Left ventricle myocardium inferior (tissue), 1 donor: ENCODE measurements at places on chromosomes 6 and 20. TPM values are rescaled to one million over a fixed set of nuclear protein-coding genes. Genes with fewer than 3 reads are reported as not detected.

DNA sequence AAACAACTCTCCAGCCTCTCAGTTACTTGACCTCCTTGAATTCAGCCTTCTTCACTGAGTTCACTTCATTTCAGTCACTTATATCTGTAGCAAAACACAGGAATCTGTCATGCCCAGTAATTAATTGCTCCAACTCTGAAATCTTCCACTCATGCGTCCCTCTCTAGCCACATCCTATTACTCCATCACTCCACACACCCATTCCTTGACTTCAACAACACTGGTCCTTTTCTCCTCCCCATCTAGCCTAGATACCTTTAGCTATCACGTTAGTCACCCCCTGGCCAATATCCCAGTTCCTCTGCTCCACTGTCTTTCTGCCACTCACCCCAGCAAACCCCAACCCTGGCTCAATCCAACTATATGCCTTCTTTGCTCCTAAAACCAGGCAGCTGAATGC lies 7.7 kb downstream of the ZHX3 start:
- H3K4me3 ChIP-seq, result no peak overlapping the region
- no peaks in the 10 kb centered on the region for H3K36me3 ChIP-seq
- DNase-seq, result no peak
- H3K27me3 ChIP-seq, result no peaks in the 10 kb centered on the region

DNA sequence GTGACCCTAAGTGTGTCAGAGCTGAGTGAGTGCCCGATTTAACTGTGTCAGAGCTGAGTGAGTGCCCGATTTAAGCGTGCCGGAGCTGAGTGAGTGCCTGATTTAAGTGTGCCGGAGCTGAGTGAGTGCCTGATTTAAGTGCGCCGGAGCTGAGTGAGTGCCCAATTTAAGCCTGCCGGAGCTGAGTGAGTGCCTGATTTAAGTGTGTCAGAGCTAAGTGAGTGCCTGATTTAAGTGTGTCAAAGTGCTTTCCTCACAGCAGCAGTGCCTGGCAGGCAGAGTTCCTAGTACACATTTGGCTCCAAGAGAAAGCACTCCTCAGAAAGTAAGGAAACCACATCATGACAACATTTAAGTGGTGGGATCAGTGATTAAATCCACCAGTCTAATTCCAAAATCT lies 13.2 kb downstream of the SERAC1 start:
- H3K36me3 ChIP-seq, result peaks cover 4% of the 10 kb centered on the region
- no peak for DNase-seq
- H3K27me3 ChIP-seq, result no peaks in the 10 kb centered on the region
- no peaks in the 10 kb centered on the region for H3K4me1 ChIP-seq
- no peak overlapping the region for H3K27ac ChIP-seq
- no peak overlapping the region for H3K4me3 ChIP-seq

DNA sequence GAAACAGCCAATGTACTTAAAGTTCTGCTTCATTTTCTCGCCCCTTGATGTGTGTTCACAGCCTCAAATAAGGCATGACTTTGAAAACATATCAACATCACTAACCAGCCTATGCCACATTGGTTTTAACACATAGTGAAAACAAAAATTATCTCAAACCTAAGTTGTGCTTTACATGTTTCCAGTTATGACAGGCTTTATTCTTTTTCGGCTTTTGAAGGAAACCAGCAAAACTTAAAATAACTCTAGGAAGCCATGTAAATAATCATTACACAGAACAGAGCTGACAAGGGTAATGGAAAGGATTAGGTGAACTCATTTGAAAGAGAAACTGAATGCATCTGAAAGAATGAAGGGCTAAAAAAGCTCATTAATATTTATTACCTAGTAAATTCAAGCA lies 42.1 kb downstream of the BMP5 start:
- no peak for DNase-seq
- no peaks in the 10 kb centered on the region for H3K36me3 ChIP-seq
- peaks cover 7% of the 10 kb centered on the region for H3K4me1 ChIP-seq
- H3K27ac ChIP-seq, result no peak overlapping the region

GRCh38 chr6:168190646-168191443 lies 111.8 kb upstream of the FRMD1 start:
- no peak for DNase-seq
- no peak overlapping the region for H3K4me3 ChIP-seq

- no peaks in the 10 kb centered on the region for H3K36me3 ChIP-seq
- H3K27me3 ChIP-seq, result peaks cover 18% of the 10 kb centered on the region
- no peak for DNase-seq
- H3K4me1 ChIP-seq, result no peaks in the 10 kb centered on the region
- no peak overlapping the region for H3K4me3 ChIP-seq
- no peak overlapping the region for H3K27ac ChIP-seq
These were observed 151.4 kb downstream of the ID4 start for GRCh38 chr6:19988555-19988954.

Gene NPEPL1
- total RNA-seq, result 33.6 TPM

Gene FAM184A
- 0.93 TPM for total RNA-seq

Gene STX11
- 6.8 TPM for total RNA-seq
